COLO829 (cell line): ENCODE measurements at places on chromosomes 3 and 15.

- peak; percentile 57 for DNase-seq
These were observed 40.4 kb upstream of the PXYLP1 start for GRCh38 chr3:141191097-141191749.

- peak; percentile 98 for DNase-seq
These were observed 266.4 kb upstream of the HES1 start for GRCh38 chr3:193869221-193870201.

DNA sequence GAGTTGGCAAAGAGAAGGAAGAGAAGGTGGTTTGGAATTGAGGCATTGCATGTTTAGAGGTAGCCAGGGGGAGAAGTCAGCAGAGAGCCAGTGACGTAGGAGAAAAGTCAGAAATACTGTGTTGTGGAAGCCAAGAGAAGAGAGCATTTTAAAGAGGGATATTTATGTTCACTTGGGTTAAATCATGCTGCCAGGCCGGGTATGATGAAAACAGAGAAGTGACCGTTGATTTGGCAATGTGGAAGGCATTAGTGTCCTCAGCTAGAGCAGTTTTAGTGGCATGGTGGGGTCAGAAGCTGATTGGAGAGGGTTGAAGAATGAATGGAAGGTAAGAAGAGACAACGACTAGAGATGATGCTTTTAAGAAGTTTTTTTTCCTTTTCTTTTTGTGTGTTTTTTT, 24.5 kb downstream of the RASA2 start:
- no peak for DNase-seq

GRCh38 chr3:143865302-143865701, 17.0 kb upstream of the SLC9A9 start:
- DNase-seq, result no peak

DNA sequence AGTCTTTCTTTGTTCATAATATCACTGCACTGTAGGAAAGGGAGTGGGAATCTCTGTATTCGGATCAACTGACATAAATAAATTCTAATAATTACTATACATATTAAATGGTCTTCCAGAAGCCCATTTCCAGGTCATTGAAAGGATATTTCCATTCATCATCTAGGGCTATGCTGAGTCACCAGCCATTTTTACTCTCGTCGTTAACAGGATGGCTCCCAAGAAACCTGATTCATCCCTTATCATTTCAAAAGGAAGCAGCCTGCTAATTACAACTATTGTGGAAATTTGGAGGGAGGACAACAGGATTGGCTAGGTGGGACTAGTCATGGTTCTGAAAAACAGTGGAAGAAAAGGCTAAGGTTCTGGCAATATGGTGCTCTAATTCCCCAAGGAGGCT, 13.6 kb downstream of the GMNC start:
- no peak for DNase-seq

DNA sequence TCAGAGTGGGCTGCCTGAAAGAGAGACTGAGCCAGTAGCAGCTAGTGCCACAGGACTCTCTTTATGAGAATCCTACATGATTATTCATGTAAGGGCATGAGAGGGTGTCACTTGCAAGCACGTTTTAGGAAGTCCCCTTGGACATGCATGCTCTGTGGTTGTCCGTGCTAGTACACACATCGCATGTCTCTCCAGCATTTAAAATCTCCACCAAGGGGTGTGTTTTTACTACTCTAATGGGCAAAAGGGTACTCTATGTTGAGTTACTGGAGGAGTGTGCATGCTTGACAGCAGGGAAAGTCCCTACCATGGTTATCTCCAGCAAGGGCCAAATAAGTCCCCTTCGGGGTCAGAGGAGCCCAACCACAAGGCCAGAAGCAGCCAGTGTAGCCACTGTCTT, 70.7 kb downstream of the DCLK3 start:
- DNase-seq, result no peak

DNA sequence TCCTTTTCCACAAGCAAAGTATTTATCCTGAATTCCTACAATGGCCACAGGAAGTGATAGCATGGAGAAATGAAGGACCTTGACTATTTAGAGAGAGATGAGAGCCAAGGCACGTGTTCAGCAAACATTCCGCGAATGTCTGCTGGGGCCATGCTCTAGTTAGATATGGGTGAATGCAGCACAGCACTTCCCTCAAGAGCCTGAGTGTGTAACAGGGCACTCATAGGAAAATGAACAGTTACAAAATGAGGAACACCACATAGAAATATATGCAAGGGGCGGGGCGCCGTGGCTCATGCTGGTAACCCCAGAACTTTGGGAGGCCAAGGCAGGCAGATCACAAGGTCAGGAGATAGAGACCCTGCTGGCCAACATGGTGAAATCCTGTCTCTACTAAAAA, 406.9 kb downstream of the NR2F2 start:
- DNase-seq, result no peak

- no peak for DNase-seq
These were observed 26.2 kb upstream of the LRTM1 start for GRCh38 chr3:54954022-54954421.

DNA sequence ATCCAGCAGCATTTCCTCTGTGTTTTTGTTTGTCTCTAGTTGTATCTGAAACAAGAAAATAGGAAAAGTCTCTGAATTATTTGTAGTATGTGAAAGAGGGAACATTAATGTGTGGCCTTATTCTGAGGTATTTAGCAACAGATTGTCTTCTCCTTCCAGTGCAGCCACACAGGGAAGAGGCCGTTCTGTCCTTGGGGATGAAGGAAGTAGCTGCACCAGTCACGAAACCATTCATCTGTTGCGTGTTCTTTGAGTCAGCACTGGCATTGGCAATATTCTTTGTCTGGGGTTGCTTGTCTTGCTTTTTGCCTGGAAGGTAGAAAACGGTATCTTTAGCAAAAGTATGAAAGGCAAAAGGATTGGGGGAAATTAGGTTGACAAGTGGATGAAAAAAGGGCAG, 91.6 kb downstream of the CDIN1 start:
- no peak for DNase-seq

- DNase-seq, result no peak
These were observed 333.2 kb upstream of the TRIM42 start for GRCh38 chr3:140344601-140345205.
